NCI-H226 (cell line): ENCODE measurements at places on chromosomes 11 and 22.

GRCh38 chr11:17550450-17551346 is 3.6 kb downstream of the OTOG start:
- DNase-seq: no peak

GRCh38 chr11:123286761-123287160 is 91.7 kb upstream of the CLMP start:
- DNase-seq: no peak

GRCh38 chr11:12692229-12693075 is 18.2 kb downstream of the TEAD1 start:
- DNase-seq: peak; percentile 87

GRCh38 chr22:31327806-31328543 is 18.2 kb downstream of the PATZ1 start:
- no peak for DNase-seq

DNA sequence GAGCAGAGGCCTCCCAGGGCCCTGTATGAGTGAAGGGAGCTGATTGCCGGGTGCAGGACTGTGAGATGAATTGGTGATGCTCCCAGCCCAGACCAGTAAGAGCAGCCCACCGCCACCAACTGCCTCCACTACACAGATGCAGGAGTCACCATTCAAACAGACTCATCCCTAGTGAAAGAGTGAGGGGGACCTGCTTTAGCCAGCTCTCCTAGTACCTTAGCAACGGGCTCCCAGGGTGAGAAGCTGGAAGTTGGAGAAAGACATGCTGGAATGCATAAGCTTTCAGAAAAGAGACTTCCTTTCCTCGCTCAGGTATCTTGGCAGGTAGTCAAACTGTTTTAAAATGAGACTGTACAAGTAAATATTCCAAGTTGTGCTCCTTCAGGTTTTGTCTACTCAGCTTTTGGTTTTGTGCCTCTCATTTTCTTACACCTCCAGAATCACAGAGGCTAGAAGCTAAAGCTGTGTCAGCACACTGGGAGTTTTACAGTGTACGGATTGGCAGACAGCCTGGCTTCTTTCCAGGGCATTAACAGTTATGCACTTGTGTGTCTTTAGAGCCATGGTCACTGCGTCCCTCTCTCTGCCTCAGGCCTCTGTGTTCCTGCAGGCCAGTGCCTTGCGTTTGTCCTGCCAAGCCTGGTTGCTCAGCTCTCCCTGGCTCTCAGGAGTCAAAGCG is 146.2 kb downstream of the ATXN10 start:
- no peak for DNase-seq
